Dorsolateral prefrontal cortex (tissue), 122 donors: ENCODE measurements at places on chromosomes 4 and X. TPM values are rescaled to one million over a fixed set of nuclear protein-coding genes. Genes with fewer than 3 reads are reported as not detected.

The DCHS2 gene
- total RNA-seq: 12.3 TPM

The GPR50 gene
- not detected for total RNA-seq

The SLC9B1 gene
- total RNA-seq: 5.0 TPM

The UBE2D3 gene
- 258 TPM for total RNA-seq

The HDAC6 gene
- total RNA-seq: 115 TPM

The DDIT4L gene
- 5.8 TPM for total RNA-seq

The DAPP1 gene
- 1.0 TPM for total RNA-seq

The EMCN gene
- 5.6 TPM for total RNA-seq

The C1QTNF7 gene
- 0.28 TPM for total RNA-seq

The BDH2 gene
- 43.2 TPM for total RNA-seq

The SPANXC gene
- not detected for total RNA-seq

The TMEM47 gene
- total RNA-seq: 43.0 TPM

The COL25A1 gene
- 5.4 TPM for total RNA-seq

The GSPT2 gene
- total RNA-seq: 10.5 TPM

The WDR44 gene
- 21.4 TPM for total RNA-seq

The RTL5 gene
- total RNA-seq: 24.5 TPM

The TMEM156 gene
- total RNA-seq: 0.76 TPM

The RAB33A gene
- total RNA-seq: 20.4 TPM

The PASD1 gene
- total RNA-seq: not detected

The EREG gene
- not detected for total RNA-seq

The REPS2 gene
- 59.6 TPM for total RNA-seq

The GPR143 gene
- total RNA-seq: 2.7 TPM

The XK gene
- total RNA-seq: 7.1 TPM

The FRMD7 gene
- total RNA-seq: not detected

The CPE gene
- 402 TPM for total RNA-seq

The NOX1 gene
- not detected for total RNA-seq

The RHOXF1 gene
- total RNA-seq: 0.89 TPM

The CLDN2 gene
- not detected for total RNA-seq

The OPRPN gene
- total RNA-seq: not detected

The ALB gene
- 0.91 TPM for total RNA-seq

The MSANTD1 gene
- 6.6 TPM for total RNA-seq

The TEX13C gene
- not detected for total RNA-seq

The SYP gene
- 583 TPM for total RNA-seq

The OTUD5 gene
- total RNA-seq: 71.8 TPM

The ZCCHC12 gene
- 43.5 TPM for total RNA-seq

The BST1 gene
- total RNA-seq: 1.3 TPM

The MAGEA2B gene
- total RNA-seq: not detected
